Fibroblast of skin of back (primary cell): ENCODE measurements at places on chromosomes 2 and 18.

- DNase-seq, result no peak
Observed at GRCh38 chr2:73037947-73038585, 33.4 kb downstream of the SFXN5 start.

- peak; percentile 92 for DNase-seq
Observed at GRCh38 chr18:27921904-27922751, 254.8 kb downstream of the CDH2 start.

- peak; percentile 45 for DNase-seq
Observed at GRCh38 chr2:121608367-121608766, 40.9 kb downstream of the CLASP1 start.

GRCh38 chr2:217617616-217618022 lies 385.2 kb downstream of the TNS1 start:
- peak; percentile 19 for DNase-seq

- DNase-seq, result no peak
Observed at GRCh38 chr2:14616950-14617349, 15.6 kb upstream of the LRATD1 start.

GRCh38 chr18:10270151-10270571 lies 184.3 kb upstream of the APCDD1 start:
- no peak for DNase-seq

DNA sequence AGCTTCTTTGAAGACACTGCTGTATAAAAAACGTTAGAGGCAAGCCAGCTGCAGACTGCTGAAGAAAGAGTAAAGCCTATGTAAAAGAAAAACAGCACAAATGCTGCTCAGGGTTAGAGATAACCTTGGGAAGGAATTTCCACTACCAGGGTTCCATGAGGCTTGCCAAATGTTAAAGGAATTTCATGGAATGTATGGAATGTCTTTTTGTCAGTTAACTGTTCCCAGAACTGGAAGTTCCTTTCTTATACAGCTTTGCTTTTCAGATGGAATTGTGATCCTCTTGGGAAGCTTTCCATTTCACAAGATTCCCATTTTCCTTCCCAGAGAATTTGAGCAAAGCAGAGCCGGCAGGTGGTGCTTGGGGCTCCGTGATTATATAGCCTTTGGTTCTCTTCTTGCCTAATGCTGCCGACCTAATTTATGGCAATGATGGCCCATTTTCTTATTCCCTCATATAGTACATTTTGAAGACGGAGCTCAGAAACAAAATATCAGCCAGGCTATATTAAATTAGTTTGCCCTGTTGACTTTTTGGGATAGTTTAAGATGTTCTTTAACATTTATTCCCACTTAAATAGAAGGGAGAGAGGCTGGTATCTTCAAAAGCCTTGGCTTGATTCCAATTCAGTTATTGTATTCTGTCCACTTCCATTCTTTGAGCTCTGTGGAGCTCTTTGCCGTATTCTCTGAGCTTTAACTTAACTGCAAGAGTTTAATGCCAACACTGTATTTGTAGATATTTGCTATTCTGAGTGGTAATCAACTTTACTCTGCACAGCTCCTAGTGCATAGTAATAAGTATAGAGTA lies 162.3 kb downstream of the PHLPP1 start:
- peak; percentile 91 for DNase-seq

- DNase-seq, result no peak
Observed at GRCh38 chr2:169107645-169108044, 38.3 kb downstream of the DHRS9 start.
